ENCODE measurements at places on chromosomes 11 and 22. TPM values are rescaled to one million over a fixed set of nuclear protein-coding genes. Genes with fewer than 3 reads are reported as not detected.

- no peak overlapping the region for H3K4me3 ChIP-seq
- no peaks in the 10 kb centered on the region for H3K36me3 ChIP-seq
- H3K4me1 ChIP-seq: no peaks in the 10 kb centered on the region
- no peak overlapping the region for H3K27ac ChIP-seq
These were observed 14.5 kb upstream of the MSANTD2 start for GRCh38 chr11:124814739-124815138.

Gene BLID
- polyA plus RNA-seq: 0.99 TPM

GRCh38 chr22:18929459-18929858, 6.6 kb downstream of the PRODH start:
- no peak overlapping the region for H3K4me3 ChIP-seq
- no peaks in the 10 kb centered on the region for H3K27me3 ChIP-seq
- H3K27ac ChIP-seq: no peak overlapping the region
- no peaks in the 10 kb centered on the region for H3K36me3 ChIP-seq

Gene SCGB1C1
- not detected for polyA plus RNA-seq

DNA sequence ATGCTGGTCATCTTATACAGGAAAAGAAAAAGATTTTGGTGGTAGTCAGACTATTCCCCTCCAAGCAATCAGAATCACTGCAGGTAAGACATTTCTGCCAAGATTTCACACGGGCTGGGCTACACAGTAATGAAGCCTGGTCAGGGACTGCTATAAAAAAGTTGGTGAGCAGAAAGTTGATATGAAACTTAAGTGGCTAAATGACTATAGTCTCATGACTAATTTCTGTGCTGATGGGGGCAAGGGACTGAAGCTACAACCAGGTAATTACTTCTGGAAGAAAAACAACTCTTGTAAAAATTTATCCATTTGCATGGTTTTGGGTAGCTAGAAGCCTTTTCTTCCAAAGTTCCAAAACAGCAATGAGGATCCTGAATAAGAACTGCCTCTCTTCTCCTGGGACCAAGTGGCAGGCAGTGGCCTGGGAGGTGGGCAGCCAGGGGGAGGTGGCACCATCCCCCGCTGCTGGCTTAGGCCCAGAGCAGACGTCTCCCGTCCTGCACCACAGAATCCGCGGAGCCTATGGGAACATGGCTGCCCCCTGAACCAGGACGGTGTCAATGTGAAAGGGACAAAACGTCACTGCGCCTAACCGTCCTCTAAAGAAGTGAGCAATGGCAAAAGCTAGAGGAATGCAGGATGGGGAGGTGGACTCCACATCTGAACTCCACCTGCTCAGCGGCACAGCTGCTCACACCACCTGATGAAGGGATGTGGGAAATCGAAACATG, 122.6 kb upstream of the LMO1 start:
- no peak for DNase-seq
- peaks cover 8% of the 10 kb centered on the region for H3K4me1 ChIP-seq
- H3K27ac ChIP-seq: no peak overlapping the region

GRCh38 chr11:116551576-116551975, 221.2 kb downstream of the BUD13 start:
- H3K27ac ChIP-seq: no peak overlapping the region
- no peak for DNase-seq
- H3K4me3 ChIP-seq: no peak overlapping the region
- H3K27me3 ChIP-seq: no peaks in the 10 kb centered on the region
- H3K4me1 ChIP-seq: no peaks in the 10 kb centered on the region

- DNase-seq: no peak
- peak overlapping the region; percentile 54 for H3K27ac ChIP-seq
- peaks cover 2% of the 10 kb centered on the region for H3K27me3 ChIP-seq
- H3K36me3 ChIP-seq: no peaks in the 10 kb centered on the region
- H3K4me3 ChIP-seq: no peak overlapping the region
These were observed 85.7 kb downstream of the SNX19 start for GRCh38 chr11:130830566-130830965.

Gene MMP7
- polyA plus RNA-seq: 2.8 TPM

DNA sequence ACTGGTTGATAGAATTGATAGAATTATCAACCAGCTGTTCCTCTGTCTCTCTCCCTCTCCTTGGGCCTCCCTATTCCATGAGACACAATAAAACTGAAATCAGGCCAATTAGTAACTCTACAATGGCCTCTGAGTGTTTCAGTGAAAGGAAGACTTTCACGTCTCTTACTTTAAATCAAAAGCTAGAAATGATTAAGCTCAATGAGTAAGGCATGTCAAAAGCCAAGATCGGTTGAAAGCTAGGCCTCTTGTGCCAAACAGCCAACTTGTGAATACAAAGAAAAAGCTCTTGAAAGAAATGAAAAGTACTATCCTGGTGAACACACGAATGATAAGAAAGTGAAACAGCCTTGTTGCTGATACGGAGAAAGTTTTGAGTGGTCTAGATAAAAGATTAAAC, 16.6 kb downstream of the PIH1D2 start:
- no peaks in the 10 kb centered on the region for H3K4me1 ChIP-seq
- H3K27me3 ChIP-seq: no peaks in the 10 kb centered on the region
- no peak overlapping the region for H3K27ac ChIP-seq

DNA sequence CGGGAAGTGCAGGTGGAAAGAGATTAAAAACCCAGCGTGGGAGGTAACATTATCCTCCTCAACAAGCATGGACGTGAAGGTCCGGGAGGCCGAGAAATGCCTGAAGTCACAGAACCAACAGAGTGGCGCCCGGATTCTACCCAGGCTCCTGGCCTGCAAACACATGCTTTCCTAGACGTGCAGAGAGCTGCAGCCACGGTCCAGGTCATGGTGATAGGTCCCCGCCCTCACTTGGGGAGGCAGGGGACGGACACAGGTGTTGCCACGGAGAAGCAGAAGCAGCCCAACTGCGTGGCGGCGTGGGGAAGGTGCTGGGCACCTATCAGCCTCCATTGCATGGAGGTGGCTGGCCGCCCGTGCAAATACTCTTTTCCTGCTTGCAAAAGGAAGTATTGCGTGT, 148.8 kb downstream of the MPPED1 start:
- H3K27me3 ChIP-seq: no peaks in the 10 kb centered on the region
- H3K36me3 ChIP-seq: no peaks in the 10 kb centered on the region
- H3K4me3 ChIP-seq: no peak overlapping the region
- no peaks in the 10 kb centered on the region for H3K4me1 ChIP-seq
- DNase-seq: no peak
- no peak overlapping the region for H3K27ac ChIP-seq

DNA sequence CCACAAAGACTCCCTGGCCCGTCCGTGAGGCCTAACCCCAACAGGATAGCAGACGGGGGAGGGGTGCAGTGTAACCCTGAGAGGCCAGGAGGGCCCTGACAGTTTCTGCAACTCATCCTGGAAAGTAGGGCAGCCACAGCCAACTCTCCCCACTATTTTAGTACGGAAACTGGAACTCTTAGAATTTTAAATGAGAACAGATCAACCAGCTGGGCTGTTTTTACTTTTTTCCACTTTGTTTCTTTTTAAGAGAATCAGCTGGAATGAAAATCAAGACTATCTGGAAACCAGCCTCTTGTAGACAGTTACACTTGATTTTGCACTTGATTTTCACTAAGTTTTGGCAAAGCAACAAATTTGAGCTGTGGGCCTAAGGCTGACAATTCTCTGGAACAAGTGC, 42.7 kb upstream of the NRIP3 start:
- H3K27me3 ChIP-seq: no peaks in the 10 kb centered on the region
- H3K27ac ChIP-seq: peak overlapping the region; percentile 9
- no peak for DNase-seq
- no peaks in the 10 kb centered on the region for H3K36me3 ChIP-seq

Gene MGAT3
- 7.0 TPM for polyA plus RNA-seq

GRCh38 chr22:37533995-37534394, 14.8 kb upstream of the CARD10 start:
- no peaks in the 10 kb centered on the region for H3K36me3 ChIP-seq
- H3K4me1 ChIP-seq: peaks cover under 1% of the 10 kb centered on the region
- no peaks in the 10 kb centered on the region for H3K27me3 ChIP-seq
- H3K27ac ChIP-seq: no peak overlapping the region
- H3K4me3 ChIP-seq: no peak overlapping the region

DNA sequence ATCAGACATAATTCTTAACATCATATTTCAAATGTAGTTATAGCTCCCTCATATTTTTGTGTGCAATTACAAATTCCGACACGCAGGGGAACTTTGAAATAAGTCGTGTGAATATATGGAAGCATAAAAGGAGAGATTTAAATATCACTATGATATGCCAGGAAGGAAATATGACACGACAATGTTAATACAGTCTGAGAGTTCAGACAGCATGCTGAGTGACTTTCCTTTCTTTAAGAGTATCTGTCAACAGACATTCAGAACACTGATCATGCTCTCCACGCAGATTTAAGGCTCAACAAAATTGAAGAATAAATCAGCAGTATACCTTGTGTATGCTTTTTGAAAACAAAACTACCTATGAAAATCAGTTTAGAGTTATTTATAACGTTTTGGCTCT, 232.6 kb upstream of the CARD18 start:
- H3K27ac ChIP-seq: no peak overlapping the region
- no peaks in the 10 kb centered on the region for H3K27me3 ChIP-seq
- DNase-seq: no peak
- no peak overlapping the region for H3K4me3 ChIP-seq
- H3K36me3 ChIP-seq: no peaks in the 10 kb centered on the region
- no peaks in the 10 kb centered on the region for H3K4me1 ChIP-seq

- no peaks in the 10 kb centered on the region for H3K36me3 ChIP-seq
- DNase-seq: no peak
- no peaks in the 10 kb centered on the region for H3K4me1 ChIP-seq
- no peaks in the 10 kb centered on the region for H3K27me3 ChIP-seq
These were observed 227.8 kb downstream of the ETS1 start for GRCh38 chr11:128359515-128359914.

DNA sequence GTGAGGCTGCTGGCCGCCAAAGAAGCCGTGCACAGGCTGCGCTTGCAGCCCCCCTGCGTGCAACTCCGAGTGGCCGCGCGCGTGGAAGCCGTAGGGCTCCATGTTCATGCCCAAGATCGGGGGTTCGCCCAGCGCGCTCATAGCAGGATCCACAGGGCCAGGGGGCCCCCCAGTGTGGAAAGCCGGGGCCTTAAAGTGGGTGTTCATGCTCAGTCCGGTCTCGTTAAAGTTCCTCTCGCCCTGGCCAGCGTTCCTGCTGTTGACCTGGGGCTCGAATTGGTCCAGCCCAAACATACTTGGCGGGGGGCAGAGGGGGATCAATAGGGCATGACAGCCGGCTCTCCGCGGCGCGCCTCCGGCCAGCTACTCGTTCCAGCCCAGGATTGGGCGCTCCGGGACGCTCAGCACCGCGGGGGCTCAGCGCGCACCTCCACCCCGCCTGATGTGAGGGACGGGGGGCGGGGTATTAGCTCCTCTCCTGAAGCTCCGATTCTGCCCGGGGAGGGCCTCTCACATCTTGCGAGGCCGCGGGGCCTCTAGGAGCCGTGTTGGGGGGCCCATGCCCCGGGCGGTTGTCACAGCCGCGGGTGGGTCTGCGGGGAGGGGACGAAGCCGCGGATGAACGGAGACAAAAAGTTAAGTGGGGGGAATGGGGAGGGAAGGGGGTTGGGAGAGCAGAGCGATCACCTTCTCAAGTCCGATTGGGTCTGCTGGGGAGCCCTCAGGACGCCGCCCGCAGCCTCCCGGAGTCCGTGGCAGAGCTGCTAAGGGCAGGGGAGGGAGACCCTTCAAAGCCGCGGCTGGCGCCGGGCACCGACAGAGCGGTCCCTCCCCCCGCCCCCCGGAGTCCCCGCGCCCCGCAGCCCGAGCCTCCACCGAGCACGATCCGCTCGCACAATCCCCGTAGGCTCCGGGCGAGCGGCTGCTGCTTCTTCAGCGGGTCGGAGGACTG, 1.0 kb downstream of the MN1 start:
- H3K27ac ChIP-seq: no peak overlapping the region
- DNase-seq: no peak
- H3K4me3 ChIP-seq: peak overlapping the region; percentile 92

DNA sequence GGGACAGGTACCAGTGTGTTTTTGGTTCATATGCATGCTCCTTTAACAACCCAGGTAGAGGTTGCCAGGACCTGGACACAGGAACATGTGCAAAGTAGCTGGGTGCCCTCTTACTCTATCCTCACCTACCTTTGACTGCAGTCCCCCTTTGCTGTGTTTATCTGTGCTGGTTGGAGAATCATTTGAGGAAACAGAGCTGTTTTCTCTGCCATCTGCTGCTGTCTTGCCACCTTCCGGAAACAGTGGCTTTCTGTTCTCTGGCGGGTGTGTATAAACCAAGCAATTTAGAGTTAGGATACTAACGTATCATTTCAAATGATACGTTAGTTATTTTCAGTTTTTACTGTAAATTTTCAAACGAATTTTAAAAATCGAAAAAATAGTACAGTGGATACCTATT, 171.9 kb upstream of the TTC12 start:
- no peak overlapping the region for H3K4me3 ChIP-seq
- no peak for DNase-seq
- no peak overlapping the region for H3K27ac ChIP-seq
- no peaks in the 10 kb centered on the region for H3K36me3 ChIP-seq
- H3K4me1 ChIP-seq: no peaks in the 10 kb centered on the region
- no peaks in the 10 kb centered on the region for H3K27me3 ChIP-seq

DNA sequence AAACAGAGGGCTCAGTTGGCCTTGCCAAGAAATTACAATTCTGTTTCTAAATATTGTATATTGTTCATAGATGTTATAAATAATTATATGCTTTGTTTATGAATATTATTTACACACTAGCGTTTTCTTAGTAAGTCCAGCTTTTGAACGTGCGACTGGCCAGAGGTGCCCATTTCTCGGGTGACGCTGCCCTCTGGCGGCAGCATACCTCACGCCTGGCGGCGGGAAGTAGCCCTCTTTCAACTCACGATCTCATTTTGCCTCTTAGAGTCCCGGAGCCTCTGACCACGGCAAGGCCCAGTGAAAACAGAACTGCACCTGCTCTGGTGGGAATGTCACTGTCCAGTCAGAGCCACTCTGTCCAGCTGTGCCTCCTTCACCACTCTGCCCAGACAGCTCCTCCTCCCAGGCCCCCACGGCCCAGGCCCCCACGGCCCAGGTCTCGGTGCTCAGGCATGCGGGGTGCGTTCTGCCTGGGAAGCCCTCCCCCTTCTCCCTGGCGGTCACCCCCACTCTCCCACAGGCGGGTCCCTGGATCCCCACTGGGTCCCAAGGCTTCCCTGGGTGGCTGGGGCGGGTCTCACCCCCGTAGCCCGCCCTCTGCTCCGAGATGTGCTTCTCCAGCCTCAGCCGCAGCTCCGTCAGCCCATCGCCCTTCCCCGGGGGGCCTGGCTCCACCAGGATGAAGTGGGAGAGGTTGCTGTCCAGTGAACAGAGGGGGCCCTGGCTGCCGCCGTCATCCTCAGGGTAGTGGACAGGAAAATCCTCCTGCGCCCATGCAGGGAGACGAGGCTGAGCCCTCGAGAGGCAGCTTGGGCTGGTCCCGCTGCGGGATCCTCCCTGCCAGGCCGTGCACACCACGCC, 19.3 kb downstream of the TSSC4 start:
- H3K27ac ChIP-seq: no peak overlapping the region
- DNase-seq: peak; percentile 88
- no peaks in the 10 kb centered on the region for H3K36me3 ChIP-seq
- H3K27me3 ChIP-seq: no peaks in the 10 kb centered on the region
- H3K4me1 ChIP-seq: no peaks in the 10 kb centered on the region
- no peak overlapping the region for H3K4me3 ChIP-seq

Gene CD81
- 471 TPM for polyA plus RNA-seq

GRCh38 chr22:35150183-35151107, 84.5 kb downstream of the ISX start:
- H3K27me3 ChIP-seq: peaks cover 9% of the 10 kb centered on the region
- no peaks in the 10 kb centered on the region for H3K4me1 ChIP-seq
- DNase-seq: peak; percentile 71
- H3K36me3 ChIP-seq: no peaks in the 10 kb centered on the region
- no peak overlapping the region for H3K4me3 ChIP-seq

- H3K36me3 ChIP-seq: no peaks in the 10 kb centered on the region
- H3K4me3 ChIP-seq: no peak overlapping the region
- DNase-seq: peak; percentile 16
- no peaks in the 10 kb centered on the region for H3K27me3 ChIP-seq
These were observed 71.1 kb downstream of the LARGE2 start for GRCh38 chr11:45993531-45994001.

Measured in hepatocyte (in vitro differentiated cells).